ENCODE measurements at places on chromosomes 5 and 9. TPM values are rescaled to one million over a fixed set of nuclear protein-coding genes. Genes with fewer than 3 reads are reported as not detected.
A peak's percentile ranks its signal among the peaks of the same experiment; 100 is the strongest.

The SEPTIN8 gene
- total RNA-seq, result 64.8 TPM

The PRUNE2 gene
- 83.9 TPM for total RNA-seq

The GMCL2 gene
- total RNA-seq, result 0.16 TPM

The CDH12 gene
- total RNA-seq, result 3.5 TPM

The CBY3 gene
- not detected for total RNA-seq

The ANKRD20A1 gene
- total RNA-seq, result 1.6 TPM

The SLC36A2 gene
- not detected for total RNA-seq

The PIGO gene
- 8.6 TPM for total RNA-seq

DNA sequence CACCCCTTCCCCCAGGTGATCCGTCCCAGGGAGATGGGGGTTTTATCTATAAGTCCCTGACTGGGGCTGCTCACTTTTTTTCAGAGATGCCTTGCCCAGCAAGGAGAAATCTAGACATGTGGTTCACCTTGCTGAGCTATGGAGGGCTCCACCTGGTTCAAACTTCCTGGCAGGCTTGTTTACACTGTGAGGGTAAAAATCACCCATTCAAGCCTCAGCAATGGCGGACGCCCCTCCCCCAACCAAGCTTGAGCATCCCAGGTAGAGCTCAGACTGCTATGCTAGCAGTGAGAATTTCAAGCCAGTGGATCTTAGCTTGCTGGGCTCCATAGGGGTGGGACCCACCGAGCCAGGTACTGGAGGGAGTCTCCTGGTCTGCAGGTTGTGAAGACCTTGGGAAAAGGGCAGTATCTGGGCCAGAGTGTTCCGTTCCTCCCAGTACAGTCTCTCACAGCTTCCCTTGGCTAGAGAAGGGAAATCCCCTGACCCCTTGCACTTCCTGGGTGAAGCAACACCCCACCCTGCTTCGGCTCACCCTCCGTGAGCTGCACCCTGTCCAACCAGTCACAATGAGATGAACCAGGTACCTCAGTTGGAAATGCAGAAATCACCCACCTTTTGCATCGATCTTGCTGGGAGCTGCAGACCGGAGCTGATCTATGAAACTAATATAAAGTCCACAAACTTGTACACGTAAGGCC lies 231.7 kb downstream of the CTNND2 start:
- no peak for DNase-seq

- DNase-seq, result no peak
Observed at GRCh38 chr9:111572950-111573604, 26.4 kb downstream of the PTGR1 start.

DNA sequence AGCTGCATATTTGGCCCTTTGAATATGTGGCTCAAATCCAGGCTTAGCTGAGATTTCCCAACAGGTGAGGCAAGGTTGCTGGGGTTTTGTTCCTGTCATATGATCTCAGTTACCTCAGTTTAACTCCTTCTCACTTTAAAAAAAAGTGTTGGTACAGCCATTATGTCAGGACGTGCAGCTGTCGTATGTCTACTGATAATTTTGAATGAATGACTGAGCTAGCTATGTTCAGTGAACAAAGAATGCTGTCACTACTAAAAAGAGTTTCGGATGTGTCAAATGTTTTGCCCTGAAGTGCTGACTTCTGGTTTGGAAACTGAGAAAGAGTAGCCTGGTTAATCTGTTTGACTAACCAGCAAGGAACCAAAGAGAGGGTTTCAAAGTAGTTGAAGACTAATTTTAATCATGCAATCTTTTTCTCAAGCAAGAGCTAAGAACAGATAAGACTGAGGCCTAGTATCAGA lies 106.3 kb upstream of the NR3C1 start:
- DNase-seq, result no peak

GRCh38 chr9:123637945-123638634 lies 282.1 kb downstream of the CRB2 start:
- DNase-seq, result no peak

DNA sequence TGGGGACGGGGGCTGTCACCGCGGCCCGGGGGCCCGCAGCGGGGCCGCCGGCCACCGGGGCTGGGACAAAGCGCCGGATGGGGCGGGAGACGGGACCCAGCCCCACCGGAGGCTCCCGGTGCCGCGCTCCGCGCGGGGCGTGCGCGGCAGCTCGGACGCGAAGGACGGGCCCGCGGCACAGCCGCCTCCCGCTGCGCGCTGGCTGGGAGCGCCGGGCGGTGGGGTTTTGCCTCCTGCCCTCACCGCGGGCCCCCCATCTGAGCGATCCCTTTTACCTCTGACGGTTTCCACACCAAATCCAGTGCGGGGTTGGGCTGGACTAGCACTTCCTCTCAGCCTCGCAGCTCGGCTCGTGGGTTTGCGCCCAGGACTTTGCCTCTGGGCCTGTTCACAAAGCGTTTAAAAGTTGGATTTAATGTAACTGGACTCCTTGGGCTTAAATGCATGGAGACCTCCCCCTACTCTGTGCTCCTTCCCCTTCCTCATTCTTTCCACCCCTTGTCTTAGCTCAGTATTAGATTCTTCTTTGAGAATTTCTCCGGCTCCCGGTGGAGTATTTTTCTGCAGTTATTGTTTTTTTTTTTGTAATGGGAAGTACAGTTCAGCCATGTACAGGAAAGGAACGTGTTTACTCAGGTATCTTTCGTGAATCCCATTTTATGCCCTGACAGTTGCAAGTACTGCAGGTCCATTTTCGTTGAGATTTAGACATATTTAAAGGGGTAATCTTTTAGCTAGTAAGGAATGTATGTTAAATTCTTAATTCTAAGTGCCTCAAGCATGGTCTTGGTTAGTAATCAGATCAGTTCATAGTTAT lies 691 bp downstream of the FCHO2 start:
- DNase-seq, result peak; percentile 36

DNA sequence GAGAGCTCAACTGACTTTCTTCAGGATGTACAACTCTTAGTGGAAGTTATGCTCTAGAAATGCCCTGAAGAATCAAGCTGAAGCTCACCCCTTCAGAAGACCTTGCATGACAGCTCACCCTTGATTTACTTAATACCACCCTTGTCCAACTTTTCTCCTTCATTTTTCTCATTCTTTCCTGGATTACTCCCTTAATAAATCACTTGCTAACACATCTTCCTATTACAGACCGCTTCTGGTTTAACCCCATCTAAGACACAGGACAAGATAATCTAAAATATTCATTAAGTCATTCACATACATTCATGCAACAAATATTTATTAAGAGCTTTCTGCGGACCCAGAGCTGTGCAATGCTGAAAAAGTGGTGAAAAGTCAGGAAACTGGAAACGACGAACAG lies 630.7 kb upstream of the RORB start:
- DNase-seq, result no peak

- DNase-seq, result no peak
Observed at GRCh38 chr9:94643176-94643575, 3.9 kb upstream of the FBP1 start.

DNA sequence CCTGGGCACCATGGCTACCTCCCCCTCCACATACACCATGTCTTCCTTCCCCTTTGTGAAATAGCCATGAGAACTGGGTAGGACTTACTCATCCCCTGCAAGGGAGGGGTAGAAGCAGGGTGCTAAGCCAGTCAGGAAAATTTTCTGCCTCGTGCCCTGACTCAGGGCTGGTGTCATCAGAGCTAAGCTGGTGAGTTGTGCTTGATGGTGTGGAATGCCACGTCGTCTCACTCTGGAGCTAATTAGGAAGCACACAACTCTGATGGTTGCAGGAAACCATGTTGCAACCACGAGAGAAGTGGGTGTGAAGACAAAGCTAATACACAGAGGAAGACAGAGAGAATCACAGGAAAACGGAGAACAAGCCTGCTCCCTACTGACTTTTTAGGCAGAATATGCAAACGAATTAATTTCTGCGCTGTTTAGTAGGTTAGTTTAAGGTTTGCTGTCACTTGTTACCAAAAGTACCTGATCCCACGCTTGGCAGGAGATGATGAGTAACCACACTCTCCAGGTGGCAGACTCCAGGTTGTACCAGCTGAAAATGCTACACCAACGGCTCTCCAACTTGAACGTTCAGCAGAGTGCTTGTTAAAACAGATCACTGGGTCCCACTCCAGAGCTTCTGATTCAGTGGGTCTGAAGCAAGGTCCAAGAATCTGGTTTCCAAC lies 54.5 kb downstream of the STK10 start:
- DNase-seq, result no peak

- DNase-seq, result no peak
Observed at GRCh38 chr5:126884269-126884819, 107.4 kb downstream of the LMNB1 start.

- DNase-seq, result no peak
Observed at GRCh38 chr9:116644091-116644688, 42.9 kb upstream of the TRIM32 start.

- DNase-seq, result no peak
Observed at GRCh38 chr9:121692606-121693387, 41.4 kb downstream of the DAB2IP start.

- DNase-seq, result no peak
Observed at GRCh38 chr9:91187965-91188344, 173.8 kb downstream of the AUH start.

GRCh38 chr5:181088289-181088688 lies 42.7 kb downstream of the OR2V1 start:
- no peak for DNase-seq

DNA sequence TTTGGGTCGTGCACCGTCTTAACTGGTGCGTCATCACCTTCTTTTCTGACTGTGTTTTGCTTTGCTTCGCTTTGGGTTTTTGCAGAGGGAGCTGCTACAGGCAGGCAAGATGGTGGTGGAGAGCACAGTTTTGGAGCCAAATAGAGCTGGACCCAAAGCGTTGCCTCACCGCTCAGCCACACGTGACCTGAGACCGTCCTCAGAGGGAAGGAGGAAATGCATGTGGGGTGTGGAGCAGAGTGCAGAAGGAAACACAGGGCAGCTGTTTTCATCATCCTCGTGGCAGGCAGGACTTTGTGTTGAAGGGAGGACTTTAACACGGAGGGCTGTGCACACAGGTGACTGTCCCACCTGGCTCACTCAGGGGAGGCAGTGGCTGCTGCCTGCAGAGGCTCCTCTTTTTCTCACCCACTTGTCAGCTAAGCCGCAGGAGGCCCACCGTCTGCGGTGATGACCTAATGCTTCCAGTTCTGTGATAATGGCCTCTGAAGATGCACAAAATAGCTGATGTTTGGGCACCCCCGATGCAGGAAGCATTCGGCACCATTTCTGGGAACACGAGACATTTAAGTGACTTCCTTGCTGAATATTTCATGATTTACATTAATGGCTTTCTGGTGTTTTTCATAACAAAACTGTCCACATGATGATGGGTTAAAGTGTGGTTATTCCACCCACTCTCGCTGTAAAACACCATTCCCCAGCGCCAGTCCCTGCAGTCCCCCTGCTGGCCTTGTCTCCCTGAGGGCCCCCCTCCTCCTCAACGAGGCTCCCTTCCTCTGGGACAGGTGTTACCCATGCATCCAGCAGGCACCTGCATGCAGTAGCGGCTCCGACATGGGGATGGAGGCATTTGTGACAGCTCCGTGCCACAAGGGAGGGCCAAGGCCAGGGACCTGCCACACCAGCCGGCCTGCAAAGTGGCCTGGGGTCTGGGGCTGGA lies 12.4 kb upstream of the UBAC1 start:
- no peak for DNase-seq

DNA sequence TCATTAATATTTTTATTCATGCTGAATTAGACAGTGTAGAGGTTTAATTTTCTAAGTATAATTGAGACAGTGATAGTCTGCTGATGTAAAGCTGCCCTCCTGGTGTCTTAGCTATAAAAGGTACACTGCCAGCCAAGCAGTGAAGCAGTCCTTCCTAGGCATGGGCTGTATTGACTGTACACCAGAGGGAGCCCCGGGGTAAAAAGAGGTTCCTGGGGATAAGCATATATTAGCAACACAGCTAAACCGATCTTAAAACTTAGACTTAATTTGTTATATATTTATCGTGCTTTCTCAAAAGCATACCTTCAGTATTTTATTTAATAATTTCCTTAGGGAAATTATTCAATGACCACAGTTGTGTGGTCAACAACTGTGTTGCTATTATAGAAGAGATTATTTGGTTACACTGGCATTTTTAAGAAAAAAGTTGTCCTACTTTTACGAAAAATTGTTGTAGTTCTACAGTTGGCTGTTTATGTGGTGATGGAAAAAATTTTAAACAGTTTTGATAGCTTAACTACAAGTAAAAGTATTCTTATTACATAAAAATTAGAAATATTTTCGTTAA lies 68.8 kb downstream of the ELL2 start:
- no peak for DNase-seq

DNA sequence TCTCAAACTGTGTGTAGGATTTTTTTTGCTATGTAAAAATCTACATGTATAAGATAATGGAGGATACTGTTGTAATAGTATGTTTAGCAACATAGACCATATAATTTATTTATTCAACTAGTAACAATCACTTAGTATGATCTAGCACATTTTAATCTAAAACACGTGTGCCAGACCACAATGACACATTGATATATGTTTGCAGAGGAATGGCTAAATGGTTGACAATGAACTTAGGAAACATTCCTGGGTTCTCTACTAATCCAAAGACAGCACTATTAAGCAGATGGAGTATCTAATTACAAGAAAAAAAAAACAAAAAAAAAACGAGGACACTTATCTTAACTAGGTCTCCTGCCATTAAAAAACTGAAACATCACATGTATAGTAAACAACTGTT lies 261.7 kb upstream of the PAPPA start:
- DNase-seq, result no peak

GRCh38 chr5:35046774-35047173 lies 975 bp downstream of the AGXT2 start:
- no peak for DNase-seq

- DNase-seq, result no peak
Observed at GRCh38 chr5:80623999-80624398, 30.5 kb upstream of the MSH3 start.

DNA sequence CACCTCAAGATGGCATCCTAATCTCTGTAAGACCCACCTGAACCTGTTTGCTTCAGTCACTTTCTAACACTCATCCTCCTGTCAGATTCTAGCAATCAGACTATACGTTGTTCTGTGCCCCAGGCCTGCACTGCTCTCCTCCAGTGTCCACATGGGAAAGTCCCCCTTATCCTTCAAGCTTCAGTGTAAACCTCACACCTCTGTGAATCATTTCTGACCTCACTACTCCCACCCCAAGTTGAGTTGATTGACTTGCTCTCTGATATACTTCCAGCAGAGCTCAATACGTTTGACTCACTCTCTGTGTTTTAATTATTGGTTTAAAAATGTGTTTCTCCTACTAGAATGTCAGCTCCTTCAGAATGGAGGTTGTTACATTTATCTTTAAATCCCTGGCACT lies 240.2 kb downstream of the FBXL17 start:
- no peak for DNase-seq

DNA sequence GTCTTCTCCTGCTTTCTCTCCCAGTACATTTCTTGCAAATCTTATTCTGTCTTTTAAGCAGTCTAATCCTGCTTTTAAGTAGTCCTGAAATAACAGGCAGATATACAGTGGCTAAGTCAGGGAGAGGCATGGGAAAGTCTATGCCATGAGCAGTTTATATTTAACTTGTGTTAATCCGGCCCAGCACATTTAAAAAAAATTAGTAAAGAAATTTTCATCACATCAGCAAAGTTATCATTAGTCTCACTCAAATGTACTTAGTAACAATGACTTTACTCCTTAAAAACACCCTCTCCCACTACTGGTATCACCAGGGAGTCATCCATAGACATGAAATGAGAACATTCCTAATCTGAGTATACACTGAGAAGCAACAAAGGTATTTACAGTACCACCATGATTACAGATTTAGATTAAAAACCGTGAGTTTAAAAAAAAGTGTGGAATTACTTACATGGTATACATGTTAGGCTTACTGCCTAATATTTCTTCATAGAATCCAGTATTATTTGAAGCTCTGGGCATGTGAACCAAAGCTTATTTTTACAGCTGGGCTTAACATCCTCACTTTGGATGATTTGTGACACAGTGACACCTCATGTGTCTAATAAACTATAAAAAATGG lies 75.9 kb upstream of the DAB2 start:
- DNase-seq, result no peak

- DNase-seq, result no peak
Observed at GRCh38 chr9:131774636-131775035, 34.8 kb upstream of the RAPGEF1 start.
